ENCODE measurements at places on chromosomes 6 and 20.

GRCh38 chr20:33781133-33781532 is 30.0 kb upstream of the CHMP4B start:
- no peak for DNase-seq

DNA sequence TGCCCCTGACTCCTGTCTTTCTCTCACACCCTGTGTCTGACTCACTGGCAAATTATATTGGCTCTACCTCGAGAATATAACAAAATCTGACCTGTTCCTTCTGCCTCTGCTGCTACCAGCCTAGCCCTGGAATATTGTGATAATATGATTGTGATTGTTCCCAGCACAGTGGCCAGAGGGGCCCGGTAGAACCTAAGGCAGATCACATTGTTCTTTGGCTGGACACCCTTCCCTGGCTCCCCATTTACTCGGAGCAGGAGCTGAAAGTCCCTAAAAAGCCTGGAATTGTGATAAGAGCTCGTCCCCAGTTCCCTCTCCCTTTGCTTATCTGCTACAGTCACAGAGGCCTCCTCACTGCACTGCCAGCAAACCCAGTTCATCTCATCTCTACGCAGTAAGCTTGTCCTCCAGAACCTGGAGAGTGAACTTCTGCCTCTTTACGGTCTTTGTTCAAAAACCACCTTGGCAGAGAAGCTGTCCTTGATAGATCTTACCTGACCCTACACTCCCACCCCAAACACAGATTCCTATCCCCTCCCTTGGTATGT is 21.8 kb downstream of the SERPINB6 start:
- no peak for DNase-seq

DNA sequence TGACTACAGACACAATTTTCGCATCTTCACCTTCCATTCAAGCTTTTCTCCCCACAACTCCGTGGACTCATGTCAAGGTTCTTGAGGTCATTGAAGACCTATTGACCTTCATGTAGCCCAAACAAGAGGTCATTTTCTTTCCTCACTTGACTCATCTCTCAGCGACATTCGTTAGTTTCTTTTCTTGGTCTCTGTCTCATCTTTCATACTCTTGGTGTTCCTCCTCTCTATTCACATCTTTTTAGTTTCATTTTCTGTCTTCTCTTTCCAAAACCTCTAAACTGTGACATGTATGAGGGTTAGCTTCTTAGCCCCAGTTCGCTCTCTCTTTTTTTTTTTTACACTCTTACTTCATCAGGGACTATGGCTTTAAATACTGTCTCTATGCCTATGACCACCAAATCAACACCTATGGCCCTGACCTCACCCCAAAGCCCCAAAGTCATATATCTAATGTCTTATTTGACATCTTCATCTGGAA is 128.6 kb upstream of the BACH2 start:
- no peak for DNase-seq

DNA sequence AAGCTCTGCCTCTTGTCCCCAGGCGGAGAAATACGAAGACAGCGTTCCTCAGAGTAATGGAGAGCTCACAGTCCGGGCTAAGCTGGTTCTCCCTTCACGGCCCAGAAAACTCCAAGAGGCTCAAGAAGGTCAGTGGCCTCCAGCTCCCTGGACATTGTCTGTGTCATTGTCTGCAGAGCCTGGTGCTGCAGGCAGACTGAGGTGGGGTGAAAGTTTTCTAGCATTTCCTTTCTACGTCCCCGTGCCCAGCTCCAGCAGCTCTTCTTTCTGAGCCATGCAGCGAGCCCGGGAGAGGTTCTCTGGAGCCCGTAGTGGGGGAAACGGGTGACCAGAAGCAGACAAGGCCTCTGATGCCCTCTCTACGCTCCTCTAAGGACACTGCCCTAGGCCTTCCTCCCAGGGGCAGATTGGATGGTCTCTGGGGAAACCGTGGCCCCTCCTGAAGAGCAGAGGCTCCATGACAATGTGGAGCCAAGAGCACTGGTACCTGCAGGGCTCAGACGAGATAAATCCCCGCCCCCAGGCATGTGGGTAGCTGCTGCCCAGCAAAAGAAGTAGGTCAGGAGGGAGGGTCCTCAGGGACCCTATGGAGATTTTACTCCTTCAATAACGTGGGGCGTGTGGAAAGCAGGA is 58.4 kb downstream of the EZR start:
- no peak for DNase-seq

DNA sequence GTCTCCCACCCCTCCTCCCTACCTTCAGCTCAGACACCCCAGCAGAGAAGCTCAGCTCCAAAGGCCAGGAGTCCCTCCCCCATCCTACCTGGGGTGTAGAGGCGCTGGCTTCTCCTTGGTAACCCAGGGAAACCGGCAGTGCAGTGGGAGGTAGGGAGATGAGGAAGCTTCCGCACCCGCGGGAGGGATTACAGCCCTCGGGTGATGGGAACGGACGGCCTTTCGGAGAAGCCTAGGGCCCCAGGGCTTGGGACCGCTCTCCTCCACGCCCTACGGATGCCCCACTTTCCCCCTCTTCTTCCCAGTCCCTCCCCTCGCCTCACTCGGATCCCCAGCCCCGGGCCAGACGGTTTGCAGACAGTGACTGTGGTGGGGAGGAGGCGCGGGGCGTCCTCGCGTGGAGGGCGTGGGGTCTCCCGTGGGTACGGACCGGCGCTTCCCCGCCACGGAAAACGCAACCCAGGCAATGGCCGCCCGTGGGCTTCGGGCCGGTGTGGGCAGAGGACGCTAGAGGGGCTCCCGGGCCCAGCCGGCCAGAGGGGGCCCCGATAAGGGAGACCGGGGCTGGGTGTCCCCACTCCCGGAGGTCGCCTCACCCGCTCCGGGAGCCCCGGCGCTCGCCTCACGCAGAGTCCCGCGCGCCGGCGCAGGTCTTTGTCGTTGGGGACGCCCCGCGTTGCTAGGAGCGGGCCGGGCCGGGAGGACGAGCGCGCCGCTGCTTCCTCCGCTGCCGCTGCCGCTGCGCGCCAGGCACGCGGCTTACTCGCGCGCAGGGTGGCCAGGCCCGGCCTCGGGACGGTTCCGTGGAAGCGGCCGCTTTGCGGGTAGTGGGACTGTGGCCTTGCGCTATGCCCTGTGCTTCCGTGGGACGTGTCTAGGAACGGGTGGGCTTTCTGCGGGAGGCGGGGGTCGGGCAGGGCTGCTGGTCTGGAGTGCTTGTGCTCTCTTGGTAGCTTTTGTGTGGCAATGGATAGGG is 15.8 kb downstream of the AARS2 start:
- peak; percentile 16 for DNase-seq

DNA sequence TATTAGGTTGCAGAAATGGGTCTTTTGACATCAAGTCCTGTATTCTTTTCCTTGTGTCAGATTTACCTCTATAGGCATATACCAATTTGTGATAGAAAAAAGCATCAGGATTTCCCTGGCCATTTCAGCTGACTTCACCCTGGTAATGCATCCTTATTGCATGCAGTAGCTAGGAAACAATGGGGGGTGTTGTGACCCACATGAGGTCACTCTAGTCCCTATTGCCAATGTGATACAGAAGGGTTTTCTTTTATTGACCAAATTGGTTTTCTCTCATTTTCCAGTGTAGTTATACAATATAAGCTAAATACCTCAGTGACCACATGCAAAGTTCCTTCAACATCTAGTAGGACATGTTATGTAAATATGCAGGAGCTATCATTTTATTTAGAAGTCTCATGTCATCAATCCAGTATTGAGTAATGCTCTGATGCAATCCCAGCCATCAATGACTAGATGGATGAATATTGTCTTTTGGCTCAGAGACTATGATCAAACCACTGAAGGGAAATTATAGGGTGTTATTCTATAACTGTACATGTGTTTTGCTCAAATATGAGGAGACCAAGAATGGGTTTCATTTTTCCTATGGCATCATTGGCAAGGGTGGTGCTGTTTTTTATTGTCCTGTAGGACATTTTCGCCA is 177.7 kb downstream of the KLHL32 start:
- peak; percentile 8 for DNase-seq

DNA sequence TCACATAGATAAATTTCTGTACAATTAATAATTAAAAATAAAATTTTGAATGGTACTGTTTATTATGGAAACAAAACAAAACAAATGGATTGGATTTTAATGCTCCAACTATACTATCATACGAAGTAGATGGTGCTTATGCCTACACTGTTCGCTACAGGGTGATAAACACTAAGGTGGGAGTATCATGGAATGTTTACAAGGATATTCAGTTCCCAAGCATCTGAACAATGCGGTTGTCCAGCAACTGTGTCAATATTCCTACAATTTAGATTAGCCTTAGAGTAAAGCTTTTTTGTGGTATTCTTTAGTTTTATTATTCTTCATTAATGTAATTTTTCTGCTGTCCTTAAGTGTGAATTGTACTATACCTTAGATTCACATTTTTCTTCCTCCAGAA is 105.1 kb downstream of the MMS22L start:
- DNase-seq = no peak

DNA sequence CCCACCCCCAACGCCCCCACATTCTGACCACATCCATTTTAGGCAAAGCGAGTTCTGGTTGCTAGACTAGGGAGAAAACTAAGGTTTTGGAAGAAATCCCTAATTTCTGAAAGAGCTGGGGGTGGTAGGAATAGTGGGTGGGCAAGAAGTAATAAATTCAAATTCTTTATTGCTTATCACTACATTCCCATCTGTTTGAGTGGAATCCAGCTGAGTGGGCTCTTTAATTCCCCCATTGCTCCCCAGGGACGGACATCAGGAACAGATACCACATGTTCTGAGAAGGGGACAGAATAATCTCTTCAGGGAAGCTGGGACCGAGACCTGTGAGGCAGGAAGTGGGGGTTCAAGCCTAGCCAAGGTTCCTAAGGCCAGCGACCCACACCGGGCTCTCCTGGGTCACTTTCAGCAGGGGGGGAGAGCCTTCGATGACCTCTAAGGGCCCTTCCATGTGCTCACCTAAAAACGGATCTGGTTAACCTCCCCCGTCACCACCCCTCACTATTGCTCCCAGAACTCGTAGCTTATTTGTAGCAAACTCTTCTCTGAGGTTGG is 42.3 kb upstream of the MRPS10 start:
- DNase-seq = peak; percentile 54

- no peak for DNase-seq
These were observed 49.9 kb upstream of the TENT5A start for GRCh38 chr6:81802356-81802755.
